ENCODE measurements at places on chromosomes 2 and 18. TPM values are rescaled to one million over a fixed set of nuclear protein-coding genes. Genes with fewer than 3 reads are reported as not detected.
A peak's percentile ranks its signal among the peaks of the same experiment; 100 is the strongest.

GRCh38 chr2:61536180-61536571 is 2.0 kb downstream of the XPO1 start:
- peak overlapping the region; percentile 74 for H3K4me3 ChIP-seq
- peaks cover 15% of the 10 kb centered on the region for H3K36me3 ChIP-seq
- no peaks in the 10 kb centered on the region for H3K27me3 ChIP-seq
- peaks cover 31% of the 10 kb centered on the region for H3K4me1 ChIP-seq

The RHOB gene
- 31.5 TPM for total RNA-seq

The SLC14A1 gene
- not detected for total RNA-seq

The ANKRD30B gene
- total RNA-seq: not detected

GRCh38 chr2:30155202-30155601 is 8.4 kb downstream of the YPEL5 start:
- no peak overlapping the region for H3K27ac ChIP-seq
- H3K36me3 ChIP-seq: peaks cover 90% of the 10 kb centered on the region
- no peak for DNase-seq
- no peak overlapping the region for H3K4me3 ChIP-seq
- H3K27me3 ChIP-seq: no peaks in the 10 kb centered on the region
- H3K4me1 ChIP-seq: peaks cover 44% of the 10 kb centered on the region

DNA sequence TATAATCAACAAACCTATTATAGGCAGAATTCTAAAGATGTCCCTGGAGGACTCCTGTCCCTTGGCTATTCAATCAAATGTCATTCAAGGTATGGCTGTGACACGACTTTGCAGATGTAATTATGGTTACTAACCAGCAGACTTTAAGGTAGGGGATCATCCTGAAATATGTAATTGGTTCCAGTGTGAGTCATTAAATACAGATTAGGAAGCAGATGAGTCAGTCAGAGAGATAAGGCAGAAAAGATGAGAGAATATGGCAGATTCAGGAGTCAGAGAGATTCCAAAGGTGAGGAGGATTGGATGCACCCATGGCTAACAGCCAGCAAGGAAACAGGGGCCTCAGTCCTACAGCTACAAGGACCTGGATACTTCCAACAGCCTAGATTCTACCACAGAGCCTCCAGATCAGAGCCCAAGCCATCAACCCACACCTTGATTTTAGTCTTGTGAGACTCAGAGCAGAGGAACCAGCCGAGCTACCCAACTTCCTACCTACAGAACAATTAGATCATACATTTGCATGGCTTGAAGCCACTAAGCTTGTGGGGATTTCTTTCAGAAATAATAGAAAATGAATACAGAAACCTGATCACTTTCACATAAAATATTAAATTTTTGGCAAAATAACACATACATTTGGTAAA is 11.2 kb upstream of the PROM2 start:
- no peaks in the 10 kb centered on the region for H3K4me1 ChIP-seq
- no peaks in the 10 kb centered on the region for H3K27me3 ChIP-seq
- H3K27ac ChIP-seq: no peak overlapping the region
- no peak for DNase-seq
- no peak overlapping the region for H3K4me3 ChIP-seq
- no peaks in the 10 kb centered on the region for H3K36me3 ChIP-seq

GRCh38 chr2:208315081-208315788 is 49.2 kb downstream of the PIKFYVE start:
- H3K4me3 ChIP-seq: no peak overlapping the region
- no peak for DNase-seq
- no peak overlapping the region for H3K27ac ChIP-seq
- peaks cover 10% of the 10 kb centered on the region for H3K36me3 ChIP-seq
- no peaks in the 10 kb centered on the region for H3K27me3 ChIP-seq

The AQP4 gene
- total RNA-seq: not detected

The CREG2 gene
- total RNA-seq: not detected

The OBSL1 gene
- 46.6 TPM for total RNA-seq

- H3K27ac ChIP-seq: no peak overlapping the region
- no peaks in the 10 kb centered on the region for H3K36me3 ChIP-seq
- H3K4me1 ChIP-seq: no peaks in the 10 kb centered on the region
- H3K4me3 ChIP-seq: no peak overlapping the region
These were observed 15.0 kb upstream of the CPS1 start for GRCh38 chr2:210541290-210541902.

The SPDYA gene
- total RNA-seq: 1.2 TPM

- no peak overlapping the region for H3K27ac ChIP-seq
- peaks cover 7% of the 10 kb centered on the region for H3K27me3 ChIP-seq
- no peaks in the 10 kb centered on the region for H3K4me1 ChIP-seq
- H3K36me3 ChIP-seq: no peaks in the 10 kb centered on the region
- peak; percentile 20 for DNase-seq
These were observed 100.3 kb downstream of the MBP start for GRCh38 chr18:77032181-77032701.

DNA sequence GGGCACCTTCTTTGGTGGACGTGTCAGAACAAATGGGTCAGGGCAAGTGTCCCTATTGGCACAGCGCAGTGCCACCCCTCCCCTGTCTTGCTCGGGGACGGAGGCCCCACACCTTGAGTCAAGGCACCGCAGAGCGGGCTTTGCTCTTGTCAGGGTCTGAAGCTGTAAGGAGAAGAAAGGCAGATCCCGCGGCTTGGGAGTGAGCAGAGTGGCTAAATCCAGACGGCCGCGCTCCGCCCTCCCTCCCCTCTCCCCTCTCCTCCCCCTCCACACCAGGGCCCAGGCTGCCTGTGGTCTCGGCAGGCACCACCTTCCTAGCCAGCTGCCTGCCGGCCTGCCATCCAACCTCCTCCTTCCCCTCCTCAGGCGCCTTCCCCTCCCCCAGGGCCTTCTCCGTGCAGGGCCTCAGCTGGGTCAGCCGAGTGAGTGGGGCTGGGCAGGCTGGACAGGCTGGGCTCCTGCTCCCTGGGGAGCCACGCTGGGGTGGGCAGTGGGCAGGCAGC is 25.8 kb downstream of the SPEG start:
- no peaks in the 10 kb centered on the region for H3K27me3 ChIP-seq
- H3K27ac ChIP-seq: peak overlapping the region; percentile 37
- DNase-seq: no peak
- H3K36me3 ChIP-seq: no peaks in the 10 kb centered on the region
- no peak overlapping the region for H3K4me3 ChIP-seq

DNA sequence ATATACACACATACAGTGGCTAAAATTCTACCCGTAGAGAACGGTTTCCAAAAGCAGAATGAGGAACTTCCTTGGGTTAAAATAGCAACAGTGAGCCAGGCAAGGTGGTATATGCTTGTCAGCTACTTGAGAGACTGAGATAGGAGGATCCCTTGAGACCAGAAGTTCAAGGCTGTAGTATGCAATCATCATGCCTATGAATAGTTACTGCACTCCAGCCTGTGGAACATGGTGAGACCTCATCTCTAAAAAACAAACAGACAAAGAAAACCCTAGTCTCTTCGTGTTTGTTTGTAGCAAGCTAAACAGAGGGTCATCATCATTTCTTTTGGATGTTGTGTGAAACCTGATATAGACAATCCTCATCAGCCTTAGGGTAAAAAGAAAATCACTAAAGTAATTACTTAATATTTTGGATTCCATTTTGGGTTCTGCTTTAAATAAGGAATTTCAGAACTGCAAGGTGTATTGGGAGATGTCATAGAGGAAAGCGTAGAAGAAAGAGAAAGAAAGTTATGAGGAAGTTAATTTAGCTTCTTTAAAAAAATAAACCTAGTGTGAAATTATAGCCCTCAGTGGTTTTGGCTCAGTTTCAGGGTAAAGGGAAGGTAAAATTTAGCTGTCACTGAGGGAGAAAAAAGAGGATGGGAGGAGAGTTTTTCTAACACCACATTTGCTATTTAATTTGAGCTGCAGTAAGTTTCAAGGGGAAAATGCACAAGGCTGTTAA is 46.5 kb downstream of the PLEK start:
- no peaks in the 10 kb centered on the region for H3K4me1 ChIP-seq
- H3K36me3 ChIP-seq: no peaks in the 10 kb centered on the region
- H3K27ac ChIP-seq: no peak overlapping the region
- H3K27me3 ChIP-seq: no peaks in the 10 kb centered on the region
- no peak for DNase-seq

GRCh38 chr2:36461039-36461681 is 105.6 kb downstream of the CRIM1 start:
- no peaks in the 10 kb centered on the region for H3K27me3 ChIP-seq
- peak overlapping the region; percentile 79 for H3K27ac ChIP-seq
- H3K36me3 ChIP-seq: no peaks in the 10 kb centered on the region
- H3K4me1 ChIP-seq: peaks cover 69% of the 10 kb centered on the region
- no peak overlapping the region for H3K4me3 ChIP-seq
- peak; percentile 90 for DNase-seq

DNA sequence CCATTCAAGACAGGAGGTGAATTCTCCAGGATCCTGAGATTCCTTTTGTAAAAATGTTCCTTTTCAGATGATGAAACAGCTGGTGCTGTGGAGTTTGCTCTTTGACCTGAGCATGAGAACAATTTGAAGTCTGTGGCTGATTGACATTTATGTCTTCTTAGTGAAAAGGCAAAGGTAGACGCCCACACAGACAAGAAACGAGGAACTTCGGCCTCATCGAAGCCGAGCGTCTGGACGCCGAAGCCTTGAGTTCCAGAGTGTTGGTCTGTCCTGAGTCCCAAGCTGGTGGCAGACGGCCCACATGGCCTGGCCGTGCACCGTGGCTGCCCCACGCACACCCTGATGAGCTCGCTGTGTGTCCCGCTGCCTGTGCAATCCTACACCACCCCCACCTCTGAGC is 20.7 kb upstream of the SNTG2 start:
- DNase-seq: no peak
- H3K4me3 ChIP-seq: no peak overlapping the region
- no peaks in the 10 kb centered on the region for H3K27me3 ChIP-seq
- no peak overlapping the region for H3K27ac ChIP-seq
- no peaks in the 10 kb centered on the region for H3K36me3 ChIP-seq
- no peaks in the 10 kb centered on the region for H3K4me1 ChIP-seq

GRCh38 chr2:178513876-178514275 is 33.6 kb downstream of the PLEKHA3 start:
- H3K27ac ChIP-seq: no peak overlapping the region
- no peaks in the 10 kb centered on the region for H3K27me3 ChIP-seq
- H3K36me3 ChIP-seq: peaks cover 3% of the 10 kb centered on the region
- no peak overlapping the region for H3K4me3 ChIP-seq

DNA sequence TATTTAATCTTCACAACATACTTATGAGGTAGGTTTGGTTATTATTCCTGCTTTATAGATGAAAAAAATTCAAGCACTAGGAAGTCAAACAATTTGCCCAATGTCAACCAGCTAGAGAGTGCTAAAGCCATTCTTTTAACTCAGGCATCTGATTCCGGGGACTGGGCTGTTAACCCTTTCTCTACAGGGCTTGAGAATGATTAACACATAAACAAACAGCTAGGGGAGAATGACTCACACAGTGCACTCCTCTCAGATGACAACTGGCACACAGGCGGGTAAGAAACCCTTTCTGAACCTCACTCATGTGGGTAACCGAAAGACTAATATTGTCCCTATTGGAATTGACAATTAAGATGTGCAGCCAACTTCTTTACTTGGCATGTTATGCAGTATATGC is 86.3 kb upstream of the FSHR start:
- no peak overlapping the region for H3K27ac ChIP-seq
- DNase-seq: no peak
- no peaks in the 10 kb centered on the region for H3K27me3 ChIP-seq
- H3K4me1 ChIP-seq: no peaks in the 10 kb centered on the region
- no peaks in the 10 kb centered on the region for H3K36me3 ChIP-seq

DNA sequence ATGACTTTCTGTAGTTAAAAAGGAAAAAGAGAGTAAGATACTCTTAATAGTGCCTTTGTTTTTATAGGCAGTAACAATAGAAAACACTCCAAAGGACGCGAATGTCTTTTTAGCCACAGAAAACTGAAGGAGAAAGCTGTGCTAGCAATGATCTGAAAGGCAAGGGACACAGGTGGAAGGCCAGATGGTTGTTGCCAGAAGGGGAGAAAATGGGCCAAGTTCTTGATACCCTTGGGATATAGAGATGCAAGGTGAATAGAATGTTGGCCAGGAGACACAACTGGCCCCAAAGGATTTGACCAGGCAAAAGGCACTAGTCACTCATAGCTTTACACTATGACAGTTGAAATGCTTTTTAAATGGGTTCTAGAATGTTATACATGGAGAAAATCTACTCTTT is 180.0 kb downstream of the NRXN1 start:
- peaks cover 52% of the 10 kb centered on the region for H3K27me3 ChIP-seq
- H3K4me1 ChIP-seq: no peaks in the 10 kb centered on the region
- H3K27ac ChIP-seq: no peak overlapping the region
- no peak overlapping the region for H3K4me3 ChIP-seq
- H3K36me3 ChIP-seq: no peaks in the 10 kb centered on the region
- no peak for DNase-seq

The IL36G gene
- total RNA-seq: not detected

The GBX2 gene
- not detected for total RNA-seq

DNA sequence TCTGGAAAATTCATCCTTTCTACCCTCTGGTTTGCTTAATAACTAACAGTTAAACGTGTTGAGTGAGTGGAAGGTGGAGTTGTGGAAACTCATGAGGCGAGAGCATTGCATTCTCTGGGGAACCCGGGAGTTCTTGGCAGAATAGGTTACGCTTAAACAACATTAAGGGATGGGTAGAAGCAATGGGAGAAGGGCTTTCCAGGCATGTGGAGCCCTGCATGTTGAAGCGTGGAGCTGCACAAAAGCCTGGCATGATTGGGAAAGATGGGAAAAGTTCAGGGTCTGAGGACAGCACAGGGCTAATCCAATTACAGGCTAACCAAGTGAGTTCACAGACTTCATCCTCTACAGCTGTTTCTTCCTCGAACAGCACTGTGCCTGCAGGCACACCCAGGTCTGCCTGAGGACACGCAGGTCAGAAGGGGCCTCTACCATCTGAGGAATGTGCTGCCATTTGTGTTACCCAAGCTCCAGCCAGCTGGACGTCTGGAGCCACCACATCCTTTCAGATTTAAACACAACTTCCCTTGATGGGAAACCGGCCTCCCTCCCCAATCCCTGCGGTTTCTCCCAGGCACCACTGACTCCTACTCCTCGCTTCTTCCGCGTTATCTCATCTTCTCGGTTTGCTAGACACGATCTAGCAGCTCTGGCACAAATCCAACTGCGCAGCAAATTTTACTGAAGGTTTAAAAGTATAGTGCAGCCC is 164.2 kb downstream of the ANTXR1 start:
- no peak overlapping the region for H3K4me3 ChIP-seq
- H3K36me3 ChIP-seq: peaks cover 17% of the 10 kb centered on the region
- peaks cover 10% of the 10 kb centered on the region for H3K4me1 ChIP-seq
- H3K27me3 ChIP-seq: no peaks in the 10 kb centered on the region
- no peak for DNase-seq

DNA sequence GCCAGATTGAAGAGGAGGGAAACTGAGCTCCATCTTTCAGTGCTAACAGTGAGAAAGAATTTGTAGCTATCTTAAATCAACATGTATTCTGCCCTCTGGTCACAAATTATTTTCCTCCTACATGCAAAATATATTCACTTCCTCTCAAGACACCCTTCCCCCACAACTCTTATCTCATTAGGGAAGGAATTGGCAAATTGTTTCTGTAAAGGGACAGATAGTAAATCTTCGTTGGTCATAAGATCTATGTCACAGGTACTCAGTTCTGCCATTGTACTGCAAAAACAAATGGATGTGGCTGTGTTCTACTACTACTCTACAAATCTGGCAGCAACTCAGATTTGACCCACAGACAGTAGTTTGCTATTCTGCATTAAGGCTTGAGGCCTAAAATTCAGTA is 53.0 kb upstream of the CYP20A1 start:
- DNase-seq: no peak
- H3K27me3 ChIP-seq: no peaks in the 10 kb centered on the region
- no peaks in the 10 kb centered on the region for H3K36me3 ChIP-seq
- H3K4me1 ChIP-seq: no peaks in the 10 kb centered on the region
- H3K27ac ChIP-seq: no peak overlapping the region

GRCh38 chr18:49904871-49905555 is 91.7 kb upstream of the ACAA2 start:
- H3K36me3 ChIP-seq: no peaks in the 10 kb centered on the region
- H3K27ac ChIP-seq: no peak overlapping the region
- no peak overlapping the region for H3K4me3 ChIP-seq
- H3K27me3 ChIP-seq: peaks cover 6% of the 10 kb centered on the region
- DNase-seq: no peak
